B cell (primary cell): ENCODE measurements at places on chromosomes 4 and X. TPM values are rescaled to one million over a fixed set of nuclear protein-coding genes. Genes with fewer than 3 reads are reported as not detected.
A peak's percentile ranks its signal among the peaks of the same experiment; 100 is the strongest.

DNA sequence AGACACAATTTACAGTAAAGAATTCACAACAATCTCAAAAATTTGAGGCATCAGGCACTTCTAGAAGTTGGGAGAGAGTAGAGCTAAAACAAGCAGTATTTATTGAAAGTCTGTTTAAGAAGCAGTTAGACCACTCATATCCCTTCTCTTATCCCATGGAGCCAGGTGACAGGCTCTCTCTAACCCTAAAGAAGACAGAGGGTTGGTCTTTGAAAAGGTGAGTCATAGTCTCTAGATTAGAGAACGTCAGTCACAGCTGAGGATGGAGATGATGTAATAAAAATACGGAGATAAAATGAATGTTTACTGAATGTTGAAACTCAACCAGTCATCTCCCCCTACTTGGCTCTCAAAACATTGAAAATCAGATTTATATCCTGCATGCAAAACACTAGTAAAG is 223.8 kb downstream of the CHIC2 start:
- no peak overlapping the region for H3K4me3 ChIP-seq
- no peak overlapping the region for H3K27ac ChIP-seq
- no peaks in the 10 kb centered on the region for H3K4me1 ChIP-seq
- H3K27me3 ChIP-seq = no peaks in the 10 kb centered on the region

GRCh38 chr4:122514671-122515070 is 58.1 kb upstream of the IL2 start:
- no peaks in the 10 kb centered on the region for H3K27me3 ChIP-seq
- no peak overlapping the region for H3K27ac ChIP-seq
- H3K4me3 ChIP-seq = no peak overlapping the region

- no peak for DNase-seq
- no peak overlapping the region for H3K4me3 ChIP-seq
- H3K4me1 ChIP-seq = no peaks in the 10 kb centered on the region
- no peaks in the 10 kb centered on the region for H3K27me3 ChIP-seq
- H3K36me3 ChIP-seq = no peaks in the 10 kb centered on the region
Observed at GRCh38 chr4:23630110-23630509, 259.7 kb downstream of the PPARGC1A start.

DNA sequence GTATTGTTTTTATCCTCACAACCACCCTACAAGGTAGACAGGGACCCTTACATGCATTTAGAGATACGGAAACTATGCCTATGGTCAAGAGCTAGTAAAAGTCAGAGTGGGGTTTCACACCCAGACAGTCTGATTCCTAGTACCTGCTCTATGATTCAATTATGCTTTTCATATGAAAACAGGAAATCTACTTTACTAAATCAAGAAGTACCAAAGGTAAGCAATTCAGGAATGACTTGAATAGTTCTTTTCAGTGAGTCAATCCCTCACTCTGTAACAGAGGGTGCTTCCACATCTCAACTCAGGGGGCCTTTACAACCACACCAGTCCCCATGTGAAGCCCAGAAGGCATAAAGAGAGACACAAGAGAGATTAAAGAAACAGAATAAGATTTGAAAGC is 191.4 kb downstream of the PPP3CA start:
- no peaks in the 10 kb centered on the region for H3K27me3 ChIP-seq
- H3K27ac ChIP-seq = no peak overlapping the region
- no peak overlapping the region for H3K4me3 ChIP-seq
- H3K36me3 ChIP-seq = peaks cover 4% of the 10 kb centered on the region
- peaks cover 31% of the 10 kb centered on the region for H3K4me1 ChIP-seq
- no peak for DNase-seq

Gene SLC7A11
- total RNA-seq = 0.22 and 0.24 TPM in 2 replicates

- DNase-seq = peak; percentile 2
- no peaks in the 10 kb centered on the region for H3K27me3 ChIP-seq
- no peak overlapping the region for H3K27ac ChIP-seq
Observed at GRCh38 chrX:31658360-31658759, 586.5 kb upstream of the FTHL17 start.
